Liver (tissue), 10 donors: ENCODE measurements at places on chromosomes 16 and 17.
A peak's percentile ranks its signal among the peaks of the same experiment; 100 is the strongest.

DNA sequence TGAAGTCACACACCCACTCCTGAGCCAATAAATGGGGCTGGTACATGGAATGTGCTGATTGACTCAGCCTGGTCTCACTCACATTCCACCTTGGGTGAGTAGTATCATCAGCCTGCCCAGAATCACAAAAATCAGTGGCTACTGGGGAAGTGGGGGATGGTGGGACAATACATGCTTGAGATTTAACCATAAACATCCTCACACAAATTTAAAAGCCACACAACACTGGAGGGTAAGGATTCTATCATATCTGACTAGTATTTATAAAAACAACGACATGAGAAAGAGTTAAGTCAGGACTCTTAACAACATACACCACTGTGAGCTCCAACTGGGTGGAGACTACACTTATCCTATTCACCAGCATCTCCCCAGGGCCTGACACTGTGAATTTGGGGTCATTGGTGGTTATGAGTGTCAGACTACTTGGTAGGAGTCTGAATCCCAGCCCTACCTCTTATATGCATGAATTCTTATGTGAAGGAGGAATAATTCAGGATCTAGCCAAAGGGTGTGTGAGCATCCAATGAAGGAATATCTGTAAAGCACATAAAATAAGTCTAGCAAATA, 26.0 kb upstream of the IRX6 start:
- no peak for DNase-seq

DNA sequence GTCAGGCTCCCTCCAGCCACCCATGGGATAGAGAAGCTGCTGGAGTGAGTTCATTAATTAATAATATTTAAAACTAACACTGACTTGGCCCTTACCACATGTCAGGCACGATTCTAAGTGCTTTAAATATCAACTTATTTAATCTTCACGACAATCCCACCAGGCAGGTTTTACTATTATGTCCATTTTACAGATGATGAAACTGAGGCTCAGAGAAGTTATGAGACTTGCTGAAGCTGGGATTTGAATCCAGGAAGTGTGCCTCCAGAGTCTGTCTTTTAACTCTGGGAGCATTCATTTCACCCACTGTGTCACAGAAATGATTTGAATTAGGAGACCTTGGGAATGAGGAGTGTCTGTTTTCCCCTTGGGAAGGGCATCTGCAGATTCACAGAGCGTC, 8.8 kb downstream of the SPNS3 start:
- DNase-seq, result no peak

DNA sequence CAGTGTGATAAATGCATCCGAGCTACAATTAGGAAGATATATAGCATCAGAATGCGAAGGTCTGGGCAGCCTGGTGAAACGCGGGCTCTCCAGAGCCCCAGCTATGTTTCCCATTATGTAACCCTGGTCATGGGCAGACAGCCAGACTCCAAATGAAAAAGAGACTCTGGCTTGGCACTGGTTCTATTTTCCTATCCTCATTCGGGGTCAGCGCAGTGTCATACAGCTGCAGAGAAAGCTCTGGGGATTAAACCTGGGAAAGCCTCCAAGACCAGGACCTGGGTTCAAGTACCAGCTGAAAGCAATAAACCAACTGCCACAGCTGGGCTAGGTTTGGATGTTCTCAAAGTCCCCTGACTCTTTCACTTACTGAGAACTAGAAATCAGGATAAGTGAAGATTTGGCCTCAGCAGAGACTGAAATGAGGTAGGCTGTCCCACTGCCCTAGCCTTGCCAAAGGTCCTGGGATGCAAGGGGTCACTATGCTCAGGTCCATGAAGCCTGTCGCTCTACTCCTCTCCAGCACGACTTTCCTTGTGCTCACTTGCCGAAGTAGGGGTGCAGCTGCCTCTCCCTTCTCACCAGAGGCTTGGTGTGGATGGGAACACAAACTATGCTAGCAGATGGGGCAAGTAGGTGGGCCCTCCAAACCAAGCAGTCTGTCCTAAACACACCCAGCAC, 123.8 kb downstream of the SMG6 start:
- peak; percentile 61 for DNase-seq

- DNase-seq, result no peak
These were observed 13.7 kb downstream of the FOXF1 start for GRCh38 chr16:86524029-86524428.

GRCh38 chr16:81138831-81139557, 42.8 kb upstream of the GCSH start:
- no peak for DNase-seq

GRCh38 chr17:72501404-72502370, 380.9 kb downstream of the SOX9 start:
- DNase-seq, result no peak
